ENCODE measurements at places on chromosomes 3 and 15.

- peak; percentile 50 for DNase-seq
Observed at GRCh38 chr3:143825513-143825912, 22.8 kb downstream of the SLC9A9 start.

DNA sequence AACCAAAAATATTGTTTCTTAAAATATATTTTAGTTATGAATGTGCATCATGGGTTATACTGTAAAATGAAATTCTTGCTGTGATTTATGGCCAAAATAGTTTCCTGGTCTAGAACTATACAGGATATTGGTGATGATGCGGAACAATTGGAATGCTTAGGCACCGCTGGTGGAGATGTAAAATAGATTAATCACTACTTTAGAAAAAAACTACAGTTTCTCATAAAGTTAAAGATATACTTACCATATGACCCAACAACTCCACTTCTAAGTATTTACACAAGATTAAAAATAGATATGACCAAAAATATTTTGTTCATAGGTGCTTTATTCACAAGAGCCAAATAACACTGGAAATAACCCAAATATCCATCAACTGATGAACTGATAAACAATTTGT, 126.7 kb downstream of the TUSC7 start:
- DNase-seq = no peak

GRCh38 chr15:51849860-51850259, 20.4 kb downstream of the TMOD3 start:
- no peak for DNase-seq

GRCh38 chr3:23832523-23832922, 26.8 kb downstream of the UBE2E1 start:
- no peak for DNase-seq

DNA sequence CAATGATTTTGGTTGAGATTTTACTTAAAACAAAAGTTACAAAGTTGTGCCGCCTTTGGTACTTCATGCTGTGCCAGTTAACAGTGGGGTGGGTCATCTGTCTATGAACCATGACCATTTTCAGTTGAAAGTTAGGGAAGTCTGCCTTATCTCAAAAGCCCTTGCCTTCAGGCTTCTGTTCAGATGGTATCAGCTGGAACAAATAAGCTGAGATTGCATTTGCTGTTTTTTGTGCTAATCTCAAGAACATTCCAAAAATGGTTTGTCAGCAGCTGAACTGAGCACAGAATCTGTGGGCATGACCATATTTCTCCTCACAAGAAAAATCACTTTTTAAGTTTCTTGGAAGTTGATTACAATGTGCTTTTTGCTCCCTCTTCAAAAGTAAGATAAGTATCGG, 142.3 kb downstream of the IL5RA start:
- DNase-seq = no peak

GRCh38 chr3:137767538-137768360, 3.6 kb downstream of the SOX14 start:
- DNase-seq = no peak

- DNase-seq = no peak
Observed at GRCh38 chr3:110901536-110901935, 170.1 kb upstream of the NECTIN3 start.

GRCh38 chr15:30953183-30953582, 38.2 kb downstream of the MTMR10 start:
- DNase-seq = no peak

- DNase-seq = no peak
Observed at GRCh38 chr3:14438262-14438661, 35.9 kb downstream of the SLC6A6 start.

DNA sequence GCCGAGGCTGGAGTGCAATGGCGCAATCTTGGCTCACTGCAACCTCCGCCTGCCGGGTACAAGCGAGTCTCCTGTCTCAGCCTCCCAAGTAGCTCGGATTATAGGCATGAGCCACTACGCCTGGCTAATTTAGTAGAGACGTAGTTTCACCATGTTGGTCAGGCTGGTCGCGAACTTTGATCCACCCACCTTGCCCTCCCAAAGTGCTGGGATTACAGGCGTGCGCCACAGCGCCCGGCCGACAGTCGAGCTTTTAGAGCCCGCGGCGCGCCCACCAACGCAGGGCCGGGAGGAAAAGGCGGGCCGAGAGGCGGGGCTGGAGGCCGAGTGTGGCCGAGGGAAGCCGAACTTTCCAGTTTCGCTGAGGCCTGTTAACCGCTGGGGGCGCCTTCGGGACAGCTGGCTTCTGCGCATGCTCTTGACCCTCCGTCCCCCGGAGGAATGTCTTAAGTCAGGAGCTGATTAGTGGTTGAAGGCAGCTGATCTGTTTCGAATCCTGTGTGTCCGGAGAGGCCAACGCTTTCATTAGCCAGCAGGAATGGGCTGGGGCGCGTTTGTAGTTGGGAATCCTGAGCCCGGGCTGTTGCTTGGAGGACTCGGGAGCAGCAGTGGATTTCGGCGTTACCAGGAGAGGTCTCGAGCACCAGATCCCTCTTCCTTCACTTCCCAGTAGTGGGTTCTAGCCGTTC, 10.0 kb downstream of the RPLP1 start:
- DNase-seq = peak; percentile 83

DNA sequence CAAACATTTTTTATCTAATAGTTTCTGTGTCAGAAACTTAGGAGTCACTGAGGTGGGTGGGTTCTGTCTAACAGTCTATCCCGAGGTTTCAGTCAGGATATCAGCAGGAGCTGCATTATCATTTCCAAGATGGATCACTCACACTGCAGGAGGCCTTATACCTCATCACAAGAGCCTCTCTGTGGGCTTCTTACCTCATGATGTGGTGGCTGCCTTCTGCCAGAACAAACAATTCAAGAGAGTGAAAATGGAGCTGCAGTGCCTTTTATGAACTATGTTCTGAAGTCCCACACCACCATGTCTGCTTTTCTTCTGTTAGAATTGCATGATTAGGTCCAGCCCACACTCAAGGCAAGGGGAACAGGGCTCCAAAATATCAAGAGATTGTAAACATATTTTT, 27.9 kb downstream of the RFX7 start:
- DNase-seq = no peak

- peak; percentile 84 for DNase-seq
Observed at GRCh38 chr3:114213627-114214541, 23.5 kb downstream of the ZNF80 start.

- DNase-seq = no peak
Observed at GRCh38 chr3:156516284-156516683, 38.6 kb downstream of the SSR3 start.

- DNase-seq = no peak
Observed at GRCh38 chr15:53808058-53808706, 48.7 kb upstream of the WDR72 start.

DNA sequence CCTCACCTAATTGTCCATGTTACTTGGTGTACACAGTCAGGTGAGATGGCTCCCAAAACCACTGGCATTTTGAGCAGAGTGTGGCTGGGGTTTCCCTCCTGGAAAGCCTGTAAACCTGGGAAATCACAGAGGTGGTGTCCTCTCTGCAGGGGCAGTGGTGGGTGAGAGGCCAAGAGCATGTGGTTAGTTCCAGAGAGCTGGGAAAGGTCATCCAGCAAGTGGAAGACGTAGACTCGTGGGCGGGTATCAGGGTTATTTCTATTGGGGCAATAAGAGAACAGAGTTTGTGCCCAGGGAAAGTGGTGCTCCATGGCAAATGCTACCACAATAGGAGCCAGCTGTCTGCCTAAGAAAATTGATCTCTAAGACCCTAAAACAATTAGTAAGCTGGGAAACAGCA, 44.6 kb upstream of the LIMD1 start:
- DNase-seq = no peak

GRCh38 chr15:35618260-35619188, 72.6 kb upstream of the DPH6 start:
- DNase-seq = no peak

GRCh38 chr3:146832857-146833458, 227.8 kb upstream of the PLSCR5 start:
- DNase-seq = no peak

- DNase-seq = no peak
Observed at GRCh38 chr15:66401130-66402021, 14.7 kb downstream of the MAP2K1 start.

All from GM12878 (cell line).